ENCODE measurements at places on chromosomes 13 and 19.

DNA sequence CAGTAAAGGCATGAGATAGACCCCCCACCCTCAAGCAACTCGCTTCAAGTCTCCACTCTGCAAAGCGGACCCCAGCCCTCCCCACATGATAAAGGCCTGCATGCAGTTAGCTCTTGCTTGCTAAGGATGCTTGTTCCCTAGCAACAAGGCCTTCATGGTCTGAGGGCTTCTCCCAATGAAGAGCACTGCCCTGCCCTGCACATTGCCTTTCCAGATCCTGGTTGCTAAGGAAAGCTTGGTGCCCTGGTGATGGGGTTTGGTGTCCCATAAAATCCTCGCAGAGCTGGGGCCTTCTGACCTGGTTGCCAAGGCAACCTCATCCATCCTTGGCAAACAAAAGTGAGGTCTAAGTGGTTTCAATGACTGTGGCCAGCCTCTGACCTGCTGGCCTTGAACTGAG lies 6.0 kb downstream of the DBP start:
- peak; percentile 64 for DNase-seq

GRCh38 chr13:102226591-102226990 lies 175.3 kb downstream of the FGF14 start:
- no peak for DNase-seq

DNA sequence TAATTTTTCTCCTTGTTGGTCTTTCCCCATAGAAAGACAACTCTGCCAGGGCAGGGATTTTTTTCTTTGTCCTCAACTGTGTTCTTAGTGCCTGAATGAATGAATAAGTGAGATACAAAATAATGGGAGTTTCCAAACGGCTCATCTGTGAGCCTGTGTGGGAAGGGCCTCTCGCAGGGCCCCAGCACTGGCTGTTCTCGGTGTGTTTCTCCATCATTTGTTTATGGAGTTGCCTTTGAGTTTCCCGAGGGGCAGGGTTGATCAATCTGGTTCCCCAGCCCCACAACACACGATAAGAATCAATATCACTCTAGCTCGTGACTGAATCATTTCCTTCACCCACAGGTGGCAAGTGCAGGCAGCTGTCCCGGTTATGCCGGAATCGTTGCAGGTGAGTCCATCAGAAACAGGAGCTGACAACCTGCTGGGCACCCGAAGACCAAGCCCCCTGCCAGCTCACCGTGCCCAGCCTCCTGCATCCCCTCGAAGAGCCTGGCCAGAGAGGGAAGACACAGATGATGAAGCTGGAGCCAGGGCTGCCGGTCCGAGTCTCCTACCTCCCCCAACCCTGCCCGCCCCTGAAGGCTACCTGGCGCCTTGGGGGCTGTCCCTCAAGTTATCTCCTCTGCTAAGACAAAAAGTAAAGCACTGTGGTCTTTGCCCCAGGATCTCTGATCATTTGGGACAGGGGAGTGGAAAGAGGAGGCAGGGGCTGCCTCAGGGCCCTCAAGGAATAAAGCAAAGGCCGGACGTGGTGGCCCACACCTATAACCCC lies 14.9 kb downstream of the FXYD5 start:
- DNase-seq: no peak

DNA sequence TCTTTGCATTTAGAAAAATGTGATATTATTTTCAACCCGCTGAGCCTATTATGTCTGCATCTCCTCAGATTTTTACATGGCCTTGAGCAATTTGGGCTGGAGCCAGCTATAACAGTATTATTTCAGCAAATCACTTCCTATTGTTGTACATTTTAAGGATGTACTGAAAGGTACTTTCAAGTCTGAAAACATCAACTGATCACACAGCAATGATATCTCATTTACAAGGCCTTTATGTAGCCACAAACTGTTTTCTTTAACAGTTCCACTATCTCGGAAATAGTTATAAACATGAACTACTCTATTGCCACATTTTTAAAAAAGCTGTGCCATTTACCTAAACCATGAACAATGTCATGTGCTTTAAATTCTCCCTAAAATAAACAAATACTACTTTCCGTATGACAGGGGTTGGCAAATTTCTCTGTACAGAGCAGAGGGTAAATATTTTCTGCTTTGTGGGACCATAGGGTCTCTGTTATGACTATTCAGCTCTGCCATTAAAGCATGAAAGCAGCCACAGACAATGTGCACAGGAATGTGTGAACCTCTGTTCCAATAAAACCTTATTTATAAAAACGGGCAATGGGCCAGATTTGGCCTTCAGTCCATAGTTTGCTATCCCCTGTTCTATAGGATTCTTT lies 560.4 kb downstream of the GPC6 start:
- DNase-seq: no peak

DNA sequence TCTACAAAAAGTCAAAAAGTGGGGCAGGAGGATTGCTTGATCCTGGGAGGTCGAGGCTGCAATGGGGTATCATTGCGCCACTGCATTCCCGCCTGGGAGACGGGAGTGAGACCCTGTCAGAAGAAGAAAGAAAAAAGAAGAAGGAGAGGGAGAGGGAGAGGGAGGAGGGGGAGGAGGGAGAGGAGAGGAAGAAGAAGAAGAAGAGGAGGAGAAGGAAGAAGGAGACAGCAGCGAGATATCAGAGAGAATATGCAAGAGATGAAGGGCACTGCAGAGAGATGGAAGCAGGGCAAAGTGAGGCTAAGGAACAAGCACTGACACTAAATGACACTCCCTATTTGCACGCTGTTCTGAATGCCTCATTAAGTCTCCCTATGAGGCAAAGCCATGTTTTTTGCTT lies 14.5 kb downstream of the CYP2F1 start:
- no peak for DNase-seq

DNA sequence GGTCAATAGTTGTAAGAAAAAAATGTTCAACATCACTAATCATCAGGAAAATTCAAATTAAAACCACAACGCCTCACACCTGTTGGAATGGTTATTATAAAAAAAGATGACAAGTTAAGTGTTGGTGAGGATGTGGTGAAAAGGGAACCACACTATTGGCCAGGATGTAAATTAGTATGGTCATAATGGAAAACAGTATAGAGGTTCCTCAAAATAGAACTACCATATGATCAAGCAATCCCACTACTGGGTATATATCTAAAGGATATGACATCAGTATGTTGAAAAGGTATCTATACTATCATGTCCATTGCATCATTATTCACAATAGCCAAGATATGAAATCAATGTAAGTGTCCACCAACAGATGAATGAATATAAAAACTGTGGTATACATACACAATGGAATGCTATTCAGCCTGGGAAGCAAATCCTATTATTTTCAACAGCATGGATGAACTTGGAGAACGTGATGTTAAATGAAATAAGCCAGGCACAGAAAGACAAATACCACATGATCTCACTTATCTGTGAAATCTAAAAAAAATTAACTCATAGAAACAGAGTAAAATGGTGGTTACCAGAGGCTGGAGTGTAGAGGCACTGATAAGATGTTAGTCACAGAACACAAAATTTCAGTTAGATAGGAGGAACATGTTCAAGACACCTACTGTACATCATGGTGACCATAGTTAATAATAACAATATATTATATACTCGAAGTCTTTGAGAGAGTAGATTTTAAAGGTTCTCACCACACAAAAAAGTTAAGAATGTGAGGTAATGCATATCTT lies 56.6 kb downstream of the TBC1D4 start:
- DNase-seq: no peak

GRCh38 chr13:46206143-46206542 lies 5.6 kb upstream of the LRRC63 start:
- no peak for DNase-seq

DNA sequence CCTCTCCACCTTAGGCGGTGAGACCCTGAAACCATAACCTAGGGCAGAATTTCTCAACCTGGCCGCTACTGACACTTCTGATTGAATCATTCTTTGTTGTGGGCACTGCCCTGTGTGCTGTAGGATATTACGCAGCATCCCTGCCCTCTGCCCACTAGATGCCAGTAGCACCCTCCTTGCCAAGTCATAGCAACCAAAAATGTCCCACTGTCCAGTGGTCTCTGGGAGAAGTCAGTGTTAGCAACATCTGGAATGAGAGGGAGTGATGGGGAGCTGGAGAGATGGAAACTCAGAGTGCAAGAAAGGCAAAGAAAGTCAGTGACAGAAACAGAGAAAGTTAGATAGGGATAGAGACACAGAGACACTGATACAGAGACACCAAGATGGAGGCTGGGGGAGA lies 13.6 kb downstream of the KLK4 start:
- DNase-seq: no peak

DNA sequence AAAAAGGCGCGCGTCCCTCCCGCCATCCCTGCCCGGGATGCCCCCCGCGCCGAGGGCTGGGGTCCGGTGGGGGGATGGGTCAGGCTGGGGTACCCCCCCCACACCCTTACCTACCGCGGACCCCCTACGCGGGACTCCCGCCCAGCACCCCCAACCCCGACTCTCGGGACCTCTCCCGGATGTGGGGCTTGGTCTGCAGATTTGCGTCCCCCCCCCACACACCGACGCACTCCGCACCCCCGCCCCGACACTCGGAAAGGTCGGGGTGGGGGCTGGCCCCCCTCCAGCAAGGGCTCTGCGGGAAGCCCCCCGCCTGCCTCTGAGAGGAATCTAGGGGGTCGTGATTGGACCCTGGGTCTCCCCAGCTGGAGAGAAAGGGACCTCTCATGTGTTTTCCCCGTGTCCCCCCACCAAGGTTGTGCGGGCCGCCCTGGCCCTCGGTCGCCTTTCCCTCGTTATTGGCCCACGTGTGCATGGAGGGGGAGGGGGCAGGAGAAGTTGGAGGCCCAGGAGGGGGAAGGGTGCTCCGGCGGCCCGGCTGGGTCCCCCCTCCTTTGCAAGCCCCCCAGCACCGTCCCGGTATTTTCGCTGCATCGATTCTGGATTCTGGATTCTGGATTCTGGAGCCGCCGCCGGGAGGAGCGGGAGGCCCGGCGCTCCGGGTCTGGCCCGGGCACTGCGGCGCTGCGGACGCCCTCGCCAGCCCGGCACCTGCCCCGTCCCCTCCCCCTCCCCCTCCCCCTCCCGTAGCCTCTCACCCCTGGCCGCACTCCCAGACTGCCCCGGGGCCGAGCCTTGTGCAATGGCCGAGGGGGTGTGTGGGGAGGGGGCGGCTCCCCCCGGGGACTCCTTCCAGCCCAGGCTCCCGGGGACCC lies 607 bp downstream of the NFIC start:
- peak; percentile 33 for DNase-seq

GRCh38 chr13:21364357-21364756 lies 94.7 kb downstream of the ZDHHC20 start:
- no peak for DNase-seq

- DNase-seq: no peak
Observed at GRCh38 chr13:102774214-102774568, 605 bp upstream of the TEX30 start.

DNA sequence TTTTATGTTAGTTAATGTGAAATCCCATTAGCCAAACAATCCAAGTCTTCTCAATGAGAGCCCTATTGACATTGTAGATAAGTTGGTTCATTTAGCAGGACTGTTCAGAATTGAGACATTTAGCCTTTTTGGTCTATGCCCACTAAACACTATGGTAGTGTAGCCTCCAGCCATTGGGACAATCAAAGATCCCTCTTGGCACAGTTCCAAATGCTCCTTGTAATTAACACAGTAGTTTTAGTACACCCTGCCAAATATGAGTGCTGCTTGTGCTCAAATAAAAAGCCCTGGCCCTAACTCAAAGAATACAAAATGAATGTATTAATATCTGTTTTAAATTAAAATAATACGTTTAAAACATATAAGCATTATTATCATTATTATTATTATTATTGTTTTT lies 15.4 kb upstream of the FAM216B start:
- no peak for DNase-seq

- peak; percentile 54 for DNase-seq
Observed at GRCh38 chr13:98509271-98510155, 67.4 kb downstream of the STK24 start.

DNA sequence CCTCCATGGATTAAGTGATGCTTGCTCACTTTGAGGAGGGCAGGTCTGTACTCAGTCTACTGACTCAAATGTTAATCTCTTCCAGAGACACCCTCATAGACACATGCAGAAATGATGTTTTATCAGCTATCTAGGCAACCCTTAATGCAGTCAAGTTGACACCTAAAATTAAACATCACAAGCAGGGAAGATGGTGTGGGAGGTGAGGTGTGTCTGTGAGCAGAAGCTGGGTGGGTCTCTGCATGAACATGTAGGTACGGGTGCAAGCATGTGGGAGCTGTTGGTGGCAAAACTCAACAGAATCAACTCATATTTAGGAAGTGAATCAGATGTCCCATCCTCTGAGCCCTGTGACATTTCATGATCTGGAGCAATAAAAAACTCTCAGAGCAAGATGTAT lies 249.2 kb upstream of the SGCG start:
- DNase-seq: no peak

GRCh38 chr13:80881942-80882445 lies 541.1 kb upstream of the SPRY2 start:
- no peak for DNase-seq

GRCh38 chr13:20924758-20925394 lies 22.3 kb upstream of the XPO4 start:
- DNase-seq: peak; percentile 94

- DNase-seq: no peak
Observed at GRCh38 chr13:88552966-88553365, 881.8 kb downstream of the SLITRK5 start.

- DNase-seq: no peak
Observed at GRCh38 chr13:75366380-75367280, 115.3 kb downstream of the TBC1D4 start.

DNA sequence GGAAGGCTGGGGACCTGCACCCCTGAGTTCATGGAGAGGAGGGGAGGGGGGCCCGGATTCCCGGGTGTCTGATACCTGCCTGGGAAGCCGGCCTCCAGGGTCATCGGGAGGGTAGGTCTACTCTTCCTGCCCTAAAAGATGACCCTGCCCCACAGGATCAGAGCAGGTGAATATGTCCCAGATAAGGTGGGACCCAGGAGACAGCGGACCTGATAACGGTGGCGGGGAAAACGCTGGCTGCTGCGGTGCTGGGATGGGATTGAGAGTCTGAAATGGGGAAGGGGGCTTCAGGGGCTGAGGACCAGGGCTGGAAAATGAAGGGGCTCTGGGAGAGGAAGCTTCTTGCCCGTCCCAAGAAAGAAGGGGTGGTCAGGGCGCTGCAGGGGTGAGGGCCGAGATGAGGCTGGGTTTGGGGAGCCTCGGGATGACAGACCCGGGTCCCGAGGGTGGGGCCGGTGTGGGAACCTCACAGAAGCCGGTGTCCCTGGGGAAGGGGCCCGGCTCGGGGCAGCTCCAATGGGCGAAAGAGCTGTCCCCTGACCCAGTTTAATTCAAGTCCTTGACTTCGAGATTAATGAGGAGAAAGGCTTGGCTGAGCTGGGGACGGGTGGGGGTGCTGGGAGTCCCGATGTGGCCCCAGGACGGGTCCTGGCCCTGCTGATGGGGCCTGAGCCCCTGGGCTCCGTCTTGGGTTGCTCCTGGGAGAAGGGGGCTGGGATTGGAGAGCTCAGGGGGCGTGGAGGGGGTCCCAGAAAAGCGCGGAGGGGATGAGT lies 823 bp downstream of the TTYH1 start:
- no peak for DNase-seq

GRCh38 chr19:6378041-6378440 lies 2.3 kb upstream of the PSPN start:
- no peak for DNase-seq

DNA sequence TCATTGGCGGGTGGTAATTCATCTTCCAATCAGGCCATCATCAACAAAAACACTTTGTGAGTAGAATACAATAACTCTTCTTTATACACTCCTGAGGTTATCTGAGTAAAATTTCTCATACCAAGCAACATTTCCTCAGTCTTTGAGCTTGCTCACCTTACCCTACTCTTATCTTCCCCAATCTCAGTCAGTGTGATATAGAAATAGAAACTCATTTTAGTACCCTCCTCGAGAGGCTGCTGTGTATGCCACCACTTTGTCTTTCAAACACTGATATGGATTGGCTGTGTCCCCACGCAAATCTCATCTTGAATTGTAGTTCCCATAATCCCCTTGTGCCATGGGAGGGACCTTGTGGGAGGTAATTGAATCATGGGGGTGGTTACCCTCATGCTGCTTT lies 209.7 kb downstream of the RBM26 start:
- no peak for DNase-seq
